Fibroblast of villous mesenchyme (primary cell): ENCODE measurements at places on chromosomes 7 and 10. TPM values are rescaled to one million over a fixed set of nuclear protein-coding genes. Genes with fewer than 3 reads are reported as not detected.

EGR2 gene
- total RNA-seq = 1.7 and 1.9 TPM in 2 replicates

TACR2 gene
- total RNA-seq = under 0.01 TPM in 1 of 2 replicates, not detected in the other

ATG9B gene
- under 0.01 and 0.32 TPM in 2 replicates for total RNA-seq

PDE1C gene
- total RNA-seq = 4.7 and 6.8 TPM in 2 replicates

AKR1C4 gene
- total RNA-seq = not detected in 2 replicates

CLRN3 gene
- total RNA-seq = not detected in 2 replicates

ATOH7 gene
- under 0.01 TPM in 1 of 2 replicates, not detected in the other for total RNA-seq

PKD2L1 gene
- total RNA-seq = not detected in 2 replicates

PTF1A gene
- total RNA-seq = not detected in 2 replicates

CLEC2L gene
- total RNA-seq = not detected in 2 replicates

CTTNBP2 gene
- total RNA-seq = 1.3 and 3.2 TPM in 2 replicates

TRIP6 gene
- total RNA-seq = 86.0 and 106 TPM in 2 replicates

TFAM gene
- total RNA-seq = 18.0 and 26.3 TPM in 2 replicates

PIP gene
- total RNA-seq = not detected in 2 replicates

TMEM229A gene
- total RNA-seq = not detected in 2 replicates

LRRC61 gene
- total RNA-seq = 6.8 and 13.0 TPM in 2 replicates

TAC1 gene
- not detected in 2 replicates for total RNA-seq

WDFY4 gene
- not detected in 2 replicates for total RNA-seq

METTL27 gene
- total RNA-seq = 1.6 and 2.6 TPM in 2 replicates

HMX3 gene
- total RNA-seq = not detected in 2 replicates

HSPA12A gene
- total RNA-seq = 22.9 and 35.4 TPM in 2 replicates

OR2A1 gene
- under 0.01 TPM in 2 replicates for total RNA-seq

PDK4 gene
- under 0.01 TPM in 2 replicates for total RNA-seq

PPP1R17 gene
- not detected in 2 replicates for total RNA-seq

RPEL1 gene
- 0.32 and 0.43 TPM in 2 replicates for total RNA-seq

CACNA2D1 gene
- 63.5 and 63.8 TPM in 2 replicates for total RNA-seq

GDF2 gene
- total RNA-seq = not detected in 2 replicates

KLLN gene
- 0.86 and 0.97 TPM in 2 replicates for total RNA-seq

NRAP gene
- under 0.01 TPM in 1 of 2 replicates, not detected in the other for total RNA-seq

PNLIPRP2 gene
- total RNA-seq = not detected in 2 replicates

MMP21 gene
- total RNA-seq = not detected in 2 replicates

STEAP1B gene
- 7.4 and 11.7 TPM in 2 replicates for total RNA-seq

ZFYVE27 gene
- 19.6 and 22.0 TPM in 2 replicates for total RNA-seq

URGCP gene
- total RNA-seq = 25.8 and 38.9 TPM in 2 replicates

PAPOLB gene
- total RNA-seq = under 0.01 TPM in 1 of 2 replicates, not detected in the other

NFE2L3 gene
- total RNA-seq = 6.1 and 6.9 TPM in 2 replicates

DOCK4 gene
- total RNA-seq = 13.9 and 43.6 TPM in 2 replicates

PRSS37 gene
- not detected in 2 replicates for total RNA-seq

CYP26C1 gene
- not detected in 2 replicates for total RNA-seq

PSMG3 gene
- 24.6 and 30.9 TPM in 2 replicates for total RNA-seq

PHKG1 gene
- 0.43 and 0.64 TPM in 2 replicates for total RNA-seq

C10orf53 gene
- not detected in 2 replicates for total RNA-seq

NPSR1 gene
- total RNA-seq = not detected in 2 replicates

UTF1 gene
- total RNA-seq = not detected in 2 replicates

DLX5 gene
- total RNA-seq = not detected in 2 replicates

DYNC1I1 gene
- total RNA-seq = 0.43 and 1.9 TPM in 2 replicates

NME8 gene
- not detected in 2 replicates for total RNA-seq

PPP1R9A gene
- under 0.01 TPM in 2 replicates for total RNA-seq

FXYD4 gene
- total RNA-seq = not detected in 2 replicates

PROSER2 gene
- total RNA-seq = 1.9 and 3.9 TPM in 2 replicates

FOXP2 gene
- total RNA-seq = 0.32 and 0.86 TPM in 2 replicates

IQUB gene
- 0.43 and 0.97 TPM in 2 replicates for total RNA-seq

ENTPD1 gene
- total RNA-seq = 0.86 and 1.3 TPM in 2 replicates

MYO1G gene
- total RNA-seq = under 0.01 TPM in 2 replicates

NPY gene
- not detected in 2 replicates for total RNA-seq

FRMD4A gene
- total RNA-seq = 40.2 and 56.7 TPM in 2 replicates

SPDYE5 gene
- not detected in 2 replicates for total RNA-seq
